Activated naive CD8-positive, alpha-beta T cell treated with anti-CD3 and anti-CD28 coated beads for 36 hours (primary cell): ENCODE measurements at places on chromosomes 7 and 10. TPM values are rescaled to one million over a fixed set of nuclear protein-coding genes. Genes with fewer than 3 reads are reported as not detected.

DNA sequence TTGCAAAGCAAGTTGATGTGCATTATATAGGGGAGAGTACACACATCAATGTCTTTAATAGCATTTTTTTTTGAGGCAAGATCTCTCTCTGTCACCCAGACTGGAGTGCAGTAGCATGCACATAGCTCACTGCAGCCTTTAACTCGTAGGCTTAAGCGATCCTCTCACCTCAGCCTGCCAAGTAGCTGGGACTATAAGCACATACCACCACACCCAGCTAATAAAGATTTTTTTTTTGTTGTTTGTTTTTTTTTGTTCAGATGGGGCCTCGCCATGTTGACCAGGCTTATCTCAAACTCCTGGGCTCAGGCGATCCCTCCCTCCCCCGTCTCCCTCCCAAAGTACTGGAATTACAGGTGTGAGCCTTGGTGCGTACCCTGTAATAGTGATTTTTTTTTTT is 1.5 kb downstream of the UMAD1 start:
- peaks cover 30% of the 10 kb centered on the region for H3K4me1 ChIP-seq
- H3K4me3 ChIP-seq, result peak overlapping the region; percentile 95
- H3K27ac ChIP-seq, result peak overlapping the region; percentile 16

GRCh38 chr10:132443983-132444876 is 47.2 kb downstream of the PWWP2B start:
- DNase-seq, result no peak
- H3K36me3 ChIP-seq, result no peaks in the 10 kb centered on the region
- peak overlapping the region; percentile 80 for H3K27ac ChIP-seq
- no peaks in the 10 kb centered on the region for H3K27me3 ChIP-seq
- H3K4me3 ChIP-seq, result no peak overlapping the region

WIPF3 gene
- not detected for total RNA-seq

TBX20 gene
- total RNA-seq, result not detected

GRCh38 chr7:93817004-93817403 is 73.5 kb downstream of the TFPI2 start:
- H3K4me3 ChIP-seq, result no peak overlapping the region
- no peaks in the 10 kb centered on the region for H3K4me1 ChIP-seq
- no peak overlapping the region for H3K27ac ChIP-seq
- no peaks in the 10 kb centered on the region for H3K36me3 ChIP-seq
- no peak for DNase-seq

DNA sequence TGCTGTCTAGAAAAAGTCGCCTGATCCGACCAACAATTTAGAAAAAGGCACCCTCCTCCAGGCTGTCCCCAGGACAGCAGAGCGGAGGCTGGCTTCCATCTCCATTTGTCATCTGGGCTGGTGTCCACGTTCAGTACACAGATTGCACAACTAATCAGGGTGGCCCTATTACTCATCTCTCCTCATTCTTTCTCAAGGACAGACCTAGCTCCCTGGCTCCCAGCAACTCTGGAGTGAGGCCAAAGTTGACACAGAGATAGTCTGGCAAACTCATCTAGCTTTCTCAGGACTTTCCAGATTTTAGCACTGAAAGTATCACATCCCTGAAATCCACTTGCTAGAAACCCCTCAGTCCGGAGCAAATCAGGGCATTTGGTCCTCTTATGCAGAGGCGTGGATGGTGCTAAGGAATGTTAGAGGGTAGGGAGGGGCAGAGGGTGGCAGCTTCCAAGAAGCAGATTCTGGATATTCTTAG is 75.1 kb downstream of the DNAH11 start:
- H3K4me3 ChIP-seq, result no peak overlapping the region
- H3K36me3 ChIP-seq, result no peaks in the 10 kb centered on the region
- no peak for DNase-seq

TRIL gene
- not detected for total RNA-seq

GRCh38 chr7:24786306-24786705 is 29.0 kb upstream of the GSDME start:
- no peaks in the 10 kb centered on the region for H3K27me3 ChIP-seq
- DNase-seq, result no peak
- peaks cover 12% of the 10 kb centered on the region for H3K36me3 ChIP-seq
- no peaks in the 10 kb centered on the region for H3K4me1 ChIP-seq
- H3K27ac ChIP-seq, result no peak overlapping the region

GRCh38 chr10:66844176-66844942 is 81.5 kb upstream of the LRRTM3 start:
- H3K36me3 ChIP-seq, result no peaks in the 10 kb centered on the region
- H3K4me1 ChIP-seq, result no peaks in the 10 kb centered on the region
- no peak for DNase-seq
- no peak overlapping the region for H3K4me3 ChIP-seq
- H3K27me3 ChIP-seq, result no peaks in the 10 kb centered on the region
- H3K27ac ChIP-seq, result no peak overlapping the region

DNA sequence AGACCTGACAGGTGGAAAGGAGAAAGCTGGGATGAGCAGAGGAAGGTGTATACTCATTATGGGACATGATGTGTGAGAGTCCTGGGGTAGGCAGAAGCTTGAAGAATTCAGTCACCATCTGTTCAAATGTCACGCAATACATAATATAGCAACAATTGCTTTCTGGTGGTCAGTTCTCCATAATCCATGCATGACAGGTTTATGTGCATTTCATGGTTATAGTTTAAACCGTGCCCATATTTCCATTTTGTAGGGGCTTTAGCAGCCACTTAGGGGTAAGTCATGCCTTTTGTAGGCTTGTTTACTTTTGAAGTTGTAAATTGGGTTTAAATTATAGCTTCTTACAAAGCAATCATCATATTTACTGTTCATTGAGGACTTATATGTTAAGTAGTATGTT is 158.8 kb downstream of the NXPH1 start:
- H3K27ac ChIP-seq, result no peak overlapping the region
- H3K4me3 ChIP-seq, result no peak overlapping the region
- no peaks in the 10 kb centered on the region for H3K4me1 ChIP-seq
- no peaks in the 10 kb centered on the region for H3K27me3 ChIP-seq
- no peak for DNase-seq

GRCh38 chr7:73954181-73954580 is 73.8 kb upstream of the ELN start:
- H3K4me3 ChIP-seq, result no peak overlapping the region
- peaks cover 1% of the 10 kb centered on the region for H3K36me3 ChIP-seq
- DNase-seq, result no peak
- no peak overlapping the region for H3K27ac ChIP-seq
- peaks cover 22% of the 10 kb centered on the region for H3K27me3 ChIP-seq

- peaks cover 11% of the 10 kb centered on the region for H3K4me1 ChIP-seq
- no peaks in the 10 kb centered on the region for H3K27me3 ChIP-seq
- DNase-seq, result no peak
- H3K4me3 ChIP-seq, result no peak overlapping the region
These were observed 206.0 kb downstream of the DNAJC1 start for GRCh38 chr10:21797533-21797932.

GRCh38 chr7:30411173-30411572 is 67.4 kb downstream of the NOD1 start:
- DNase-seq, result no peak
- H3K4me3 ChIP-seq, result no peak overlapping the region
- H3K4me1 ChIP-seq, result no peaks in the 10 kb centered on the region

DNA sequence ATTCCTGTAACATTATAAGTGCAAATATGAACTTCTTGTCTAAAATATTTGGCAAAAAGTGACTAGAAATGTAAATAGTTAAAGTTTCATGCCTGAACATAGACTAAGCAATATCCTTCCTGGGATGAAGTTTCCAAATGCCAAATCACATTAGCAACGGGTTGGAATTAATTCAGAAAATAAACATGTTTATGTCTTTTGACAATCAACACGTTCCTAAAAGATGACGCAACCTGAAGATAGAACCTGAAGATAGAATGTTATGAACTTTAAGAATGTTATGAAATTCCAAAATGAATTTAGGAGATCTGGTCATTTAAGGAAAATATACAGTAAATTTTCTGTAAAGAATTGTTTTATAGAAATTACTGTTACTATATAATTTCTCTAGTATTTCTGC is 9.2 kb downstream of the LAMB4 start:
- H3K4me1 ChIP-seq, result peaks cover 14% of the 10 kb centered on the region
- no peaks in the 10 kb centered on the region for H3K27me3 ChIP-seq
- no peak overlapping the region for H3K4me3 ChIP-seq
- no peak for DNase-seq
- H3K27ac ChIP-seq, result no peak overlapping the region
- H3K36me3 ChIP-seq, result no peaks in the 10 kb centered on the region

SPDYE11 gene
- total RNA-seq, result not detected

GRCh38 chr7:40232242-40232893 is 97.6 kb downstream of the SUGCT start:
- no peak overlapping the region for H3K27ac ChIP-seq
- DNase-seq, result no peak
- H3K4me3 ChIP-seq, result no peak overlapping the region
- H3K36me3 ChIP-seq, result no peaks in the 10 kb centered on the region
- peaks cover 9% of the 10 kb centered on the region for H3K4me1 ChIP-seq

GRCh38 chr7:127949769-127950222 is 81.4 kb downstream of the LRRC4 start:
- no peak overlapping the region for H3K27ac ChIP-seq
- peaks cover 12% of the 10 kb centered on the region for H3K36me3 ChIP-seq
- H3K4me3 ChIP-seq, result no peak overlapping the region
- no peak for DNase-seq
- peaks cover 3% of the 10 kb centered on the region for H3K4me1 ChIP-seq

STK32C gene
- 16.2 TPM for total RNA-seq

DIP2C gene
- total RNA-seq, result 0.54 TPM

OR2A7 gene
- total RNA-seq, result 1.4 TPM

PRTFDC1 gene
- 2.8 TPM for total RNA-seq

DNA sequence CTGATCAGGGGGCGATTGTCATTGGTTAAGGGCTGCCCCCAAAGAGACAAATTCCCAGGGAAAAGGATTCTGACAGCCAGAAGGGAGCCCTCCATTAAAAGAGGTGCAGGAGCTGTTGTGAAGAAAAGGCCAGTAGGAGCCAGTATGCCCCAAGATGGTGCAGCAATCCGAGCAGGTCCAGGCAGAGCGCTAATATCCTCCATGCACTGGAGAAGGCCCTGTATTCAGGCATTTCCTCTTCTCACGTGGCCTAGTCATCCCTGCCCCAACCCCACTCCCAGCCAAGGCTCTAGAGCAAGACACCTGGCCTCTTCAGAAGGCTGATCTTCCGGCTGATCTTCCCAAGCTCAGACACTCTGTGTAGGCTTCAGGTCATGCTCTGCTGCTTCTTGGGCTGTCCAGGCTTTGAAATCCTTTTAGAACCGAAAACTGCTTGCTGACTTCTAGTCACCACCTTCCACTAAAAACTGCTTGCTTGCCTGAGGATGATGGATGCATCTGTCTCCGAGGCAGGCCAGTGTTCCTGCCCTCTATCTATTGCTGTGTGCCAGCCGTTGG is 77.4 kb downstream of the CYP26A1 start:
- H3K36me3 ChIP-seq, result peaks cover 1% of the 10 kb centered on the region
- H3K4me3 ChIP-seq, result no peak overlapping the region
- no peak for DNase-seq
- H3K4me1 ChIP-seq, result peaks cover 22% of the 10 kb centered on the region
- no peak overlapping the region for H3K27ac ChIP-seq

PRLHR gene
- total RNA-seq, result not detected

TMEM140 gene
- total RNA-seq, result 12.7 TPM

- no peaks in the 10 kb centered on the region for H3K4me1 ChIP-seq
- no peak overlapping the region for H3K27ac ChIP-seq
- H3K4me3 ChIP-seq, result no peak overlapping the region
- DNase-seq, result no peak
These were observed 214.2 kb downstream of the SH2D4B start for GRCh38 chr10:80751940-80752339.

DNA sequence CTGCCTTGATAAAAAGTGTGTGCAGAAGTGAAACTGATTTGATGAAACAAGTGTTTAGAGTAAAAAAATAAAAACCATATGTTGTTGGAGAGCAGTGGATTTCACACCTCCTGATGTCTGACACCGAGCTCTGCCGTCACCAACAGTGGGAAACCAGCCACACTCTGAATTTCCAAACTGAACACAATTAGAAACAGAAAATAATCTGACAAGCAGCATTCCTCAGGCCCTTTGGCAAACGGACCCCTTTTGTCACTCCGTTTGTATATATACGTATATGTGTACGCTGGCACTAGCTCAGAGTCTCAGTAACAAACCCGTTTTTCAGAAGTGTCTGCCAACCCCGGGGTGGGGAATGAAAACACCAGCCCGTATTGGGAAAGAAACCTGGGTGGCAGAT is 32.4 kb downstream of the TACC2 start:
- H3K4me1 ChIP-seq, result no peaks in the 10 kb centered on the region
- H3K36me3 ChIP-seq, result no peaks in the 10 kb centered on the region
- H3K4me3 ChIP-seq, result no peak overlapping the region
- peaks cover 7% of the 10 kb centered on the region for H3K27me3 ChIP-seq
- no peak overlapping the region for H3K27ac ChIP-seq

- peak; percentile 73 for DNase-seq
- H3K27me3 ChIP-seq, result peaks cover 85% of the 10 kb centered on the region
- H3K27ac ChIP-seq, result no peak overlapping the region
- H3K4me3 ChIP-seq, result peak overlapping the region; percentile 44
- peaks cover 18% of the 10 kb centered on the region for H3K4me1 ChIP-seq
- no peaks in the 10 kb centered on the region for H3K36me3 ChIP-seq
These were observed 7.5 kb upstream of the EBF3 start for GRCh38 chr10:129971381-129972144.

SAMD9L gene
- total RNA-seq, result 21.5 TPM

GRCh38 chr7:112009081-112009480 is 197.1 kb downstream of the DOCK4 start:
- DNase-seq, result no peak
- no peak overlapping the region for H3K27ac ChIP-seq
- H3K27me3 ChIP-seq, result peaks cover 6% of the 10 kb centered on the region
- peaks cover 7% of the 10 kb centered on the region for H3K4me1 ChIP-seq
- H3K4me3 ChIP-seq, result no peak overlapping the region
- no peaks in the 10 kb centered on the region for H3K36me3 ChIP-seq

RAB18 gene
- 61.4 TPM for total RNA-seq

ELFN1 gene
- total RNA-seq, result 0.19 TPM

IDI2 gene
- total RNA-seq, result not detected

DNA sequence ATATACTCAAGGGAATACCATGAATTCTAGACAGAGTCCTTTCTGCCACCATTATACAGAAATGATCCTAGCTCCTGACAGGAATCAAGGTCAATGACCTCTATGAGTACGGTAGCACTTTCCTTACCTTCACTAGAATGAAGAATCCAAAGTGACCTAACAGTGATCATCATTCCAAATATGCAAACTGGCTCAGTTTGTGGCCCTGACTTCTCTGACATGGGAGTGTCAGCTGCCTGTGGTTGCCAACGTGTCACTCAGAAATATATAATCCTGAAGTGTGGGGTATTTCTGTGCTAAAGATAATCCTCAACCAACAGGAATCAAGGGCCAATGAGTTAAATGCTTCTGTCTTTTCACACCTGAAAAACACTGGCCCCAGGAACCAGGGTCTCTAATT is 45.7 kb downstream of the COPG2 start:
- no peaks in the 10 kb centered on the region for H3K27me3 ChIP-seq
- H3K4me3 ChIP-seq, result no peak overlapping the region

- peaks cover 4% of the 10 kb centered on the region for H3K4me1 ChIP-seq
- H3K27me3 ChIP-seq, result no peaks in the 10 kb centered on the region
- no peak overlapping the region for H3K4me3 ChIP-seq
- no peaks in the 10 kb centered on the region for H3K36me3 ChIP-seq
- no peak overlapping the region for H3K27ac ChIP-seq
These were observed 87.4 kb upstream of the KMT2E start for GRCh38 chr7:104926601-104927041.
